ENCODE measurements at places on chromosomes 12 and 14.

DNA sequence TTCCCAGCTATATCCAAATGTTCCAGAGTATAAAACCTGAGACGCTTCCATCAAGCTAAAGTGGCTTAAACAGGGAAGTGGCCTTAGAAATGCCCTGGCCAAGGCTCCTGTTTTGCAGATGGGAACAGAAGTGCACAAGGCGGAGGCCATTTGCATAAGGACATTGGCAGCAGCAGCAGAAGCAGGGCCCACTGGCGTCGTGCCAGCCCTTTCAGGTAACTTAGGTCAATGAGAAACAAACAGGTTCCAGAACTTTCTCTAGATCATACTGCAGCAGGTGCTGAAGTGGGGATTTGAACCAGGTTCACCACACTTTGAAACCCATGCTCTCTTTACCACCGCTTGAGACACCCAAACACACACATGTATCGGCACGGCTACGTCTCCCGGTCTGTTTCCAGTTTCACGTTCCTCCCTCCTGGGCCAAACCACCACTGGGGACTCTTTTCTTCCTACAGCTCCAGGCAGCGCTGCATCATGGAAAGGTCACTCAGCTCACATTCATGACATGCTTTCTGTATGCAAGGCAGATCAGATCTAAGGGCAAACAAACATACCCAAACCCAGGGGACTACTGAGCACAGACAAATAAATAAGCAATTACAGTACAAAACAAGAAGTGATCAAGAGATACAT is 46.0 kb upstream of the PLEKHG6 start:
- DNase-seq, result no peak

DNA sequence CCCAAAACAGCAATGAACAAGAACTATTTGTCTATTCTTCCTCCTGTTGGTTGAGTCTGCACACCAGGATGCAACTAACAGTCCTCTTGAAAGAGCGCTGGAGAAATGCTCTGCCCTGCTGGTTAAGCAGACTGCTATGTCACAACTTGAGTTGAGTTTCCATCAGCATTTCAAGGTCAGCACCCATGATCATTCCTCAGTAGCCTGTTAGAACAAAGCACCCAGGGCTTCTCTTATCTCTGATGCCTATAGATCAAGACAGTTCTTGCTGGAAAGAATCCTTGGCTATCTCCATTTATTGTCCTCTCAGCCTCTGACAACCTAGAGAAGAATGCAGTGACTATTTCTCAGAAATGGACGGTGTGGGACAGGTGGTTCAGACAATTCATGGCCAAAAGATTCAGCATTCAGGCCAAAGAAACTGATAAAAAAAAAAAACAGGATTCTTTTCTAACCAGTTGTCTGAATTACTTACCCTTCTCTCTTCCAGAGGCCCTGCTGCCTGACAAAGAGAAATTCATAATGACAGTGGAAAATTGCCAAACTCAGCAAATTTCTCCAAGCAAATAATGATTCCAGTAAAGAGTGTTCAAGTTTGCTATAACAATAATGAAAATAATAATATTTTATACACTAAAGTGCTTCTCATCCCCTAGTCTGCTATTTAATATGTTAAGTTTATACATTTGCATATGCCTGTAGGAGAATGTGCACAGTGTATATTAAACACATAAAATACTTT is 306.7 kb downstream of the EMP1 start:
- DNase-seq, result no peak

DNA sequence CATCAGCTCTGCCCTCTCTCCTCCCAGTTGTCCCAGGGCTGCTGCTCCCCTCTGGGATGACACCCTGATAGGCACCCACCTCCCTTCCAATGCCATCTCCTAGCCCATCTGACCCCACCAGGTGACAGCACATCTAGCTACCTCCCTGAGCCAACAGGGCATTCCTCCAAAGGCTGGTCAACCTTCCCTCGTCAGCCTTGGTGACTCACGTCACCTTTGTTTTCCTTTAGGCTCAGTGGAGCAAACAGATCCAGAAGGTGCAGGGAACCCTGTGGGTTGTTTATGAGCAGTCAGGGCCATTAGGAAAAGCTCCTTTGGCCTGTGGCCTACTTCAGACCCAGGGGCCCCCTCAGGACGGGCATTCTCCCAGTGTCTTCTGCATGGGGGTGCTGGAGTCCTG is 32.4 kb downstream of the PIGH start:
- no peak for DNase-seq

GRCh38 chr14:35965400-35965799 is 139.3 kb downstream of the BRMS1L start:
- DNase-seq, result no peak

DNA sequence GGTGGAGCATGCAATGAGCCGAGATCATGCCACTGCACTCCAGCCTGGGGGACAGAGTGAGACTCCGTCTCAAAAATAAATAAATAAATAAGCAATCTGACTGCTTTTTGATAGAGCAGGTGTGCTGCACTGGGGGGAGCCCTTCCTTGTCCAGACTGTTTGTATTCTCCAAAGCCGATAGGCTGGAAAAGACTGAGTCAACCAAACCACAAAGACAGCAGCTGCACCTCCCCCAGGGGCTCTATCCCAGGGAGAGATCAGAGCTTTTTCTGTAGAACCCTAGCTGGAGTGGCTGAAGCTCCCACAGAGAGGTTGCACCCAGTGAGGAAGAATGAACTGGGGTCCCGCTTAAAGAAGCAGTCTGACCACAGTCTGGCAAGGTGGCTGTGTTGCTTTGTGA is 45.8 kb upstream of the LALBA start:
- DNase-seq, result no peak

DNA sequence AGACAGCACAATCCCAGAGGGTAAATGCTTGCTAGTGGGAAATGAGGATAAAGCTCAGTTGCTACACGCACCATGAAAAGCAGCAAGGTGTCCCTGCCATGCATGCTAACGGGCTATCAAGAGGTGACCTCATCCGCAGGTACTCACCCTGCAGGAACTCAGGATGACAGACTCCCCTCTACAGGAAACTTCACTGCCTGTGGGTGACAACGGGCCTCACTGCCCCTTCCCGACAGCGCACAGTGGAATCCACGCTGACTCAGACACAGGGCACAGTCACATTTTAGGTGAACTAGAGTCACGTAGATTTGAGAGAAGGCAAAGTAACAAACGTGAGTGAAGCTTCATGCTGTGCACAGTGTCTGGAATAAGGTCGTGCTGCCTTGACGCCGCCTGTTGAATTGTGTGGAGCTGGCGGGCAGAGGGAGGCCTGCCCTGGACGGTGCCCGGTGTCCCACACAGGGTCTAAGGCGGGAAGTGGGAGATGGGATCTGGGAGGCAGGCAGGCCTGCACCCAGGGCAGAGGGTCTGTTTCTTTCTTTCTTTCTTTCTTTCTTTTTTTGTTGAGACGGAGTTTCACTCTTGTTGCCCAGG is 331.8 kb downstream of the TMEM132D start:
- no peak for DNase-seq

GRCh38 chr14:46499521-46499920 is 152.1 kb downstream of the RPL10L start:
- DNase-seq, result no peak

- no peak for DNase-seq
Measured at GRCh38 chr12:92621833-92622232, 81.0 kb upstream of the PLEKHG7 start.

- DNase-seq, result no peak
Measured at GRCh38 chr14:92421751-92422150, 91.8 kb upstream of the RIN3 start.

DNA sequence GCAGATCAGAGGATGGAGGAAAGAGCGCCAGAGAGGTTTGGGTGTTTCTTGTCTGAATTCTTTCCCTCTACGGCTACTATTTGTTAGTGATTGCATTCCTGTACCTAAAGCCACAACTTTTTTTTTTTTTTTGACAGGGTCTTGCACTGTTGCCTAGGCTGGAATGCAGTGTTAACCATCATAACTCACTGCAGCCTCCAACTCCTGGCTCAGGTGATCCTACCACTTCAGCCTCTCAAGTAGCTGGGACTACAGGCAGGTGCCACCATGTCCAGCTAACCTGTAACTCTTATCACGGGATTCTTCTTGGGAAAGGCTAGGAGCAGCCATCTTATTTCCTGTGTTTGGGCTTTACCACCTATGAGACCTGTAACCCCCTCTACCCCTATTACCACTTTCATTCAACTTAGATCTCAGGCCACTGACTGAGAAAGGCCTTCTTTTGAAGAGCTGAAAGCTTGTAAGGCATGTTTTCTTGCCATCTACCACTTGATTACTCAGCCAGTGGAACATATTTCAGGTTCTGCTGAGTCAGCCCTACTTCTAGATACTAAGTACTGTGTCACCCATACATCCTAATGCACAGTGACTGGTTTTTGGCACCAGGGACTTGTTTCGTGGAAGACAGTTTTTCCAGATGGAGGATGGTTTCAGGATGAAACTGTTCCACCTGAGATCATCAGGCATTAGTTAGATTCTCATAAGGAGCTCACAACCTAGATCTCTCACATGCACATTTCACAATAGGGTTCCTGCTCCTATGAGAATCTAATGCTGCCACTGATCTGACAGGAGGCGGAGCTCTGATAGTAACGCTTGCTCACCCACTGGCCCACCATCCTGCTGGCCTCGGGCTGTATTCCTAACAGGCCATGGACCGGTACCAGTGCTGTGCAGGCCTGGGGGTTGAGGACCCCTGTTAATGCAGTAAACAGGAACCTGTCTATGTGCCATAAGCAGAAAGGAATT is 6.9 kb downstream of the VEZT start:
- no peak for DNase-seq

DNA sequence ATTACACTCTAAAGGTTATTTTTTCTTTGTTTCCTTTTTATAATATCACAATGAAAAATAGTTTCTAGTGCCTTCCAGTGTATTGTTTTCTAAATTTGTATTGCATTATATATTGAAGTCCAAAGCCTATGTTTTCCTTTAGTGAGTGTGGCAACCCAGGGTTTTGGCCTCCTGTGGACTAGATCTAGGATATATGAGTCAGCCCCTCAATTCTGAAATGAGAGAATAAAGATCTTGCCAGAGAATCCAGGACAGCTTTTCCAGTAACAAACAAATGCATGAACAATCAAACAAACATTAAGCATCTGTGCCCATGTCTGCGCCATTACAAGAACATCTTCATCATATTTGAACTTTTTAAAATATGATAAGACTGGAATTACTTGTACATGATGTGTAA is 70.7 kb upstream of the SSTR1 start:
- no peak for DNase-seq

DNA sequence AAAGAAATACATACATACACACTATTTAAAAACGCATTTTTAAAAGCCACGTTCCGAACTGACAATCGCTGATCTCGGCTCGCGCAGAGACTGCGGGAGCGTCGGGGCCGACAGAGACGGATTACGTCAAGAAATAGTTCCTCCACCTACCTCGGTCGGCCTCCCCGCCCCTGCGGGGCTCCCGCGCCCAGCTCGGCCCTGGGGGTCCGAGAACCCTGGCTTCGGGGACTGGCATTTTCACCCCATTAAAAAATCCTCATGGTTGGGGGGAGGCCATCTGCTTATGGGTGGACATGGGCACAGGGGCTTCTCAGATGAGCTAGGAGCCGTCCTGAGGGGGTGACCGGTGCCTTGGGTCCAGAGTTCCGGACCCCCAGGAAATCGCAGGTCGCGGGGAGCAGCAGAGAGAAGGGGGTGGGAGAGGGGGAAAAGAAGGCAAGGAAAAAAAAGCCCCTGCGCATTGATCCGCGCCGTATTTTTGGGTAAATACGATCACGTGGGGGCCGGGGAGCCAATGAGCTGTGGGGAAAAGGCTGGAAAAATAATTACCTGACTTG is 324 bp upstream of the HOXC9 start:
- DNase-seq, result no peak

- no peak for DNase-seq
Measured at GRCh38 chr12:107900588-107900987, 126.1 kb downstream of the ASCL4 start.

DNA sequence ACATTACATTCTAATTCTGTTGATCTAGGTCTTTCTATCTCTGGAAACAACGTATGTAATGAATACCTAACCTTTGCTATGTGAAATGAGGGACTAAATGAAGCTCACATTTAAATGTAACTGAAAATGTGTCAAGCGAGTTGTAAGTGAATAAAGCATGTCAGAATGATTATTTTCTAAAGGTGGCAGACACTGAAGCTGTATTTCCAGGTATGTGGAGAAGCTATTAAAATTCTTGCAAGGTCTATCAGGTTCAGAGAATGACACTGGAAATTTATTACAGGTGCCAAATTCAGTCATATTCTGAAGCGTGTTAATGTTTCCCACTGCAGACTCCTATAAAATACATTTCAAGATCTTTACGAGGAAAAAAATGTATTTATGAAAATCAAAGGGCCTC is 641.4 kb downstream of the RPS29 start:
- no peak for DNase-seq

- DNase-seq, result no peak
Measured at GRCh38 chr12:123391546-123392343, 7.8 kb downstream of the KMT5A start.

GRCh38 chr14:90851327-90852036 is 35.3 kb upstream of the TTC7B start:
- no peak for DNase-seq

GRCh38 chr14:75927564-75928087 is 54.2 kb downstream of the TGFB3 start:
- no peak for DNase-seq

GRCh38 chr14:29900609-29901350 is 26.9 kb downstream of the PRKD1 start:
- no peak for DNase-seq

GRCh38 chr12:110744151-110744571 is 1.5 kb upstream of the PPP1CC start:
- DNase-seq, result peak; percentile 56

DNA sequence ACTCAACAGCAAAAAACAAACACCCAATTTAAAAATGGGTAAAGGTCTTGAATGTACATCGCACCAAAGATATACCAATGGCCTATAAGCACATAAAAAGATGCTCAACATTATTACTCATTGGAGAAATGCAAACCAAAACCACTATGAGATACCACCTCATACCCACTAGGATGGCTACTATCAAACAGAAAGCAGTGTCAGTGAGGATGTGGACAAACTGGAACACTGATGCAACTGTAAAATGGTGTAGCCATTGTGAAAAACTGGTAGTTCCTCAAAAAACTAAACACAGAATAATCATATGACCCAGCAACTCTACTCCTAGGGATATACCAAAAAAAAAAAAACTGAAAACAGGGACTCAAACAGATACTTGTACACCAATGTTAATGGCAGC is 49.3 kb downstream of the CDK17 start:
- DNase-seq, result no peak

DNA sequence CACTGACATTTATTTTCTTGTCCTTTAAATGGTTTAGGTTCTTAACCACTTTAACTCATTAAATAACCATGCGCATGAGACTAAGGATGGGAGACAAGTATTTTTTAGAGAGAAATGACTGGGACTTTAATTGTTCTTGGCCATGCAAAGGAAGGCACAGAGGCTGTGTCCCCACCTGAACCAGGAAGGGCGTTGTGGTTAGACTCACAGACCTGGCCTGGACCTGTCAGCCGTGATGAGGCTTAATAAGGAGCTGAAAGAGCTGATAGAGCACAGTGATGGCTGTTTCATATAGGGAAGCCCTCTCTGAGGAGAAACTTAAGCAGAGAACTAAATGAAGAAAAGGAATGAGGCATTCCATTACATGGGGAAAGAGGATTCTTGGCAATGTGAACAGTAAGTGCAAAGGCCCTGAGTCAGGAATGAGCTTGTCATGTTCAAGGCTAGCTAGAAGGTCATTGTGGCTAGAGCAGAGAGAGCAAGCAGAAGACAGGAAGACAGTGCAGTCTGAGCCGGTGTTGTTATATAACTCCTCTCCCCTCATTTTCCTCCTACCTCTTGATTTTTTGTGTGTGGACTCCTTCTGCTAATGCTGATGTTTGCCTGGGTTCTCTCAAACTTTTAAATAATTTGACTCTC is 74.4 kb upstream of the ANO4 start:
- DNase-seq, result no peak

GRCh38 chr12:122023339-122024131 is 1.9 kb downstream of the BCL7A start:
- peak; percentile 76 for DNase-seq
